Mammary epithelial cell (primary cell): ENCODE measurements at places on chromosomes 5 and 9.

- no peak for DNase-seq
These were observed 218.2 kb downstream of the TSSK1B start for GRCh38 chr5:113216545-113216944.

DNA sequence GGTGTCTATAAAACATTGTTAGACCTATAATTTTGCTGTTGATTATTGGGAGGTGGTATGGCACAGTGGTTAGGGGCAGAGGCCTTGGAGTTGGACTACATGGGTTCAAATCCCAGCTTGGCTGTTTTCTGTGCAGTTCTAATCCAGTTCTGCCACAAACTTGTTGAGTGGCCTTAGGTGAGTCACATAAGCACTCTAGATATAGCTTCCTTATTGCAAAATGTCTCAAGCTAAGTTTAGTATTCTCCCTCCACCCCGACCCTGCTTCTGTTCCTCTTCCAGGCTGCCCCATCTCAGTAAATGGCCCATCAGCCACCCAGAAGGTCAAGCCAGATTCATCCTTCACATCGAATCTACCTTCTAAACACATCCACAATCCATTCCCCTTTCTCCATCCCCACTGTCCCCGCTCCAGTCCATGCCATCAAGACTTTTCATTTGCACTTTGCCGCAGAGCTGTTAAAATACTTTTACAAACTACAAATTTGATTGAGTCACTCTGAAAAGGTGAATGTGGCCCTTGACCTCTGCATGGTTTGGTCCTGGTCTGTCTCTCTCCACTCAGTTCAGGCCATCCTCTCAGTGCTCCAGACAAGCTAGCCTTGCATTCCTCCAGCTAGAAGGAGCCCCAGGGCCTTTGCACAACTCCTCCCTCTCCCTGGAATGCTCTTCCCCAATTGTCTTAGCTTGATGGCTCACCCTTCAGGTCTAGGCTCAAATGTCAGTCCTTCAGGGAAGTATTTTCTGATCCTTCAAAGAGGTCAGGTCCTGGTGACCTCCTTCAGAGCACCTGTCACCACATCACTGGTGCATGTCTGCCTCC lies 10.0 kb upstream of the HDHD3 start:
- no peak for DNase-seq

- DNase-seq: no peak
These were observed 5.7 kb downstream of the EDIL3 start for GRCh38 chr5:84378961-84379360.

DNA sequence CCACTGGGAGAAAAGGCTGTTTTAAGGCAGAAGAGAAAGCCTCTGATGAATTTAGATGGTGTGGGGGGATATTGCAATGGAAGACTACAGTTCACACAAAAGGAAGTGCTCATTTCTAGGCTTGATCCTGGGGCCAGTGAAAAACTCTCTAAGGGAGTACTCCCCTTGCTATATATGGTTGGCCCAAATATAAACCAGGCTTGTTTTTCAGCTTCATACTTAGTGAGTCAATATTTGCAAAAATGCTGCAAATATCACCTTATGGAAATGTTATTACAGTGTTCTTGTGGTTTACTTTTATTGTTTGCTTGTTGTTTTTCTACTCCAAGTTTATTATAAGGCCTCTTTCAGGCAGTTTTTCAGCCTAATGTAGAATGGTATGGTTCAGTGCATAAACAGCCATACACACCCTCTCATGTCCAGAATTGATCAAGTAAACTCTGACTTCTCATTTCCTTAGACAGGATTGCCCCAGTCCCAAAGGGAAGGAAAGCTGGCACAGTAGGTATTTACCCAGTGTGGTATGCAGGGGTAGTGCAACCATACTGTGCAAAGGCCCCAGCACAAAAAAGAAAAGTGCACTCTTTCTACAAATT lies 115.1 kb downstream of the FEM1C start:
- DNase-seq: no peak

DNA sequence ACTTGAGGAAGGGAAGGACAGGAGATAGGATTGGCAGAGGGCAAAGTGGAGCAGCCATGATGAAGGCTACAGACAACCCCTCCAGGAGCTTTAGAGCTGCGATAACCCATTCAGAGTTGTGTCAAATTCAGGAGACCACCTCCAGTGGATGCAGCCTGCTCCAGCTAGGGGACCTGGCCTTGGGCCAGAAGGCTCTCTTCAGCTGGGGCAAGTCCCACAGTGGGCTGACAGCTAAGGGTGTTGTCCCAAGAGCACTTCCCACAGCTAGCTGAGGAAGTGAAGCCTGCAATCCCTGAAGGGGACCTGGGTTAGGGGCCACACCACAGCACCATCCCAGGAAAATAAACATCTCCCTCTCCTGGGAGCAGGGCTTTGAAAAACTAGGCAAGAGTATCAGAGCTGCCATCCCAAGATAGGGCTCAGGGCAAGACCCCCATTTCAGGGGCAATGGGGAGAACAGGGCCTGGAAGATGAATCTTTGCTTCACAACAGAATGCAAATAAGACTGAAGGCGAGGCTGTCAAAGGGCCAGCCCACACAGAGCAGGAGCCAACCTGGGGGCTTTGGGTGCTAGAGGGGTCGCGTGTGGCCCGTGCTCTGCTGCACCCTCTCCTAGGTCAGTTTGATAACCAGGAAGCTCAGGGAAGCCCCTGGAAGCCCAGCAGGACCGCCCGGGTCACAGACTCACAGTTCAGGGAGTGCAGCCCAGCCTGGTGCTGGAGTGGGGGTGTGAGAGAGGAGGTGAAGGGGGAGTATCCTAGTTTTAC lies 19.3 kb upstream of the DAPK1 start:
- DNase-seq: no peak

GRCh38 chr9:100160021-100160420 lies 61.0 kb downstream of the INVS start:
- DNase-seq: no peak

DNA sequence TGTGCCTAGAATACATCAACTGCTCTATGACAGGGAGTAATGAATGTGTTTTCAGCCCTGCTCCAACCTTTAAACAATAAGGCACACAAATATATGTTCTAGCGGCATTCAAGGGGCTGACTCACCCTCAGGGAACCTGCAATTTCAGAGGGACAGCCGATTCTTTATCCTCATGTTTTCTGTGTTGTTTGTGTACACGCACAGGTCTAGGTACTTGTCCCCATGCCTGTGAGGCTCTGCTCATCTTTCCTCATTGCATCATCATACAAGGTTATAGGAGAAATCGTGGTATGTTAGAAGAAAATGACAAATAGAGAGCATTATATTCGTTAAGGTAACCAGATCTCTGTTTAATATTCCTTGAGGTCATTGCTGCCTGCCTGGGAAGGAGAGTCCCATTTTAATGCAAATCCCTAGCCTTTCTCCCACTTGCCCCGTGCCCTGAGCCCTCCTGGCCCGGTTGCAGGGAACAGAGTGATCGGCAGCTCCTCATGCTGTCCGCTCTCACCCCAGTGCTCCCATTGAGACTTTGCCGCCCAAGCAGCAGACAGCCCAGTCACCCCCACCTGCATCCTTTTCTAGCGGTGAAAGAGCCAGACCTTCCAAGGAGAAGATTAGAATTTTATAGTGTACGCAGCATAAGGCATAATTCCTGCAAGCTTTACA lies 14.6 kb downstream of the MAP1B start:
- DNase-seq: no peak

DNA sequence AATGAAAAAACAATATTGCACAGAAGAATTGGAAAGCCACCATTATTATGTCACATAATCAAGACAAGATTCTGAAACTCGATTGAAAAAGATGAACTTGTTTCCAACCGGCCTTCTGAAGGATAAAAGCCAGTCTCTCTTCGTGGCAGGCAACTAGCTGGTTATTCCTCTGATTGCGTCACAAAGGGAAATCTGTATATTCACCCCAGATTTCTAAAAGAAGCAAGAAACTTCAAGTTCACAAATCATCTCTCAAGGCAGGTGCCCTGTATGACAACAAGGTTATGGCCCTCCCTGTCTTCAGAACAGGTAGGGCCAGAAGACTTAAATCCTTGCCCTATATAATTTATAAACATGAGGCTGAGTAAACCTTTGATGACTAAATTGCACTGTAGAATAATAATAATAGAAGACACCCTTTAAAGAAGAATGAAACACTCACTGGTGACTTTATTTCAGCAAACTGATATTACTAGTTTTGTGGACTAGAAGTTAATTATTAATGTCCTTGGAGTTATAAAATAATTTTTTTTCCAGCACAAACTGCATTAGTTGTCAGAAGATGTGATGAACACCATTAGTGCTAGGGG lies 2.9 kb upstream of the KLF4 start:
- no peak for DNase-seq

GRCh38 chr9:116767219-116767618 lies 80.1 kb downstream of the TRIM32 start:
- no peak for DNase-seq

DNA sequence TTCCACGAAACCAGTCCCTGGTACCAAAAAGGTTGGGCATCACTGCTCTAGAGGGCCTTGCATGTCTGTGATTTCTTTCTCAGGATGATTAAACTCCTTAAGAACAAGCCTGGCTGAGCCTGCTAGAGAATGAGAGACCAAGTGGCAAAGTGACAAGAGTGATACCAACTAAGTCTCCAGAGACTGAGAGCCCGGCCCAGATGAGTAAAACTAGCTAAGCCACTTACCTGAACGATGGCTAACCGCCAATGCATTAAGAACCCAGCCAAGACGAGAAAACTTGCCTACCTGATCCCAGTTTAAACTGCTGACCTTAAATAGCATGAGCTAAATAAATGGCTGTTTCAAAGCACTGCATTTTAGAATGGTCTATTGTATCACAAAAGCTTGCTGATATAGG lies 5.6 kb upstream of the CCDC152 start:
- DNase-seq: no peak

GRCh38 chr5:168976311-168976970 lies 324.5 kb downstream of the SLIT3 start:
- DNase-seq: no peak

DNA sequence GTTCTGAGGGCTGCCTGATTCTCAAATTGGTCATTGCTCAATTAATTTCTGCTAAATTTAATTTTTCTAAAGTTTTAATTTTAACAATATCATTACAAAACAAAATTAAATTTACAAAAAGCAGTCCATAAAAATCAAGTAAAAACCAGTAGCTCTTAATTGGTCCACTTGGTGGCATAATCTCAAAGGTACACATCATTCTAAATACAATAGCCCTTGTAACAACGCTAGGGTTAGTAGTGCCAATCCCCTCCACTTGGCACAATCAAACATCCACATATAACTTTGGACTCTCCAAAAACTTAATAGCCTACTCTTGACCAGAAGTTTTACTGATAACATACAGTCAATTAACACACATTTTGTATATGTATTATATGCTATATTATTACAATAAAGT lies 1.9 kb upstream of the NDUFB6 start:
- no peak for DNase-seq

- DNase-seq: no peak
These were observed 359.3 kb downstream of the HTR1A start for GRCh38 chr5:63602971-63603370.

- no peak for DNase-seq
These were observed 5.1 kb upstream of the CKS2 start for GRCh38 chr9:89305868-89306267.

DNA sequence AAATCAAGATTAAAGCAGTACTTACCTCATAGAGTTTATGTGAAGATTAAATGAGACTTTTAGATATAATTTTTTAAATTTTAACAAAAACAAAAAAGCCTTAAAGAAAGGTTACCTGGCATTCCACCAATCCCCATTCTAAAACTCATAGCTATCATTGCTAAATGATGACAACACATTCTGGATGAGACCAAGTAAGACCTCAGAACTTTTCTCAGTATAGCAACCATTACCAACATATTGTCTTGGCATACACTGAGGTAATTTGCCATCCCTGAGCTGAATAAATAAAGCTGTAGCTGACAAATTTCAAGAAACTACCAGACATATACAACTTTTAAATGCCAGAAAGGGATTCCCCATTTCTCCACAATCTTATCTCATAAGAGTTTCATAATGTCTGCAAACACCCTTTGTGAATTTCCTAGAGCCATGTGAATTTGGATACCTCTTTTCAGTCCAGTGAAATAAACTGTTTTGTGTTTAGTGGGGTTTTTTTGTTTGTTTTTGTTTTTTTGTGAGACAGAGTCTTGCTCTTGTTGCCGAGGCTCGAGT lies 29.5 kb downstream of the RANBP3L start:
- no peak for DNase-seq

DNA sequence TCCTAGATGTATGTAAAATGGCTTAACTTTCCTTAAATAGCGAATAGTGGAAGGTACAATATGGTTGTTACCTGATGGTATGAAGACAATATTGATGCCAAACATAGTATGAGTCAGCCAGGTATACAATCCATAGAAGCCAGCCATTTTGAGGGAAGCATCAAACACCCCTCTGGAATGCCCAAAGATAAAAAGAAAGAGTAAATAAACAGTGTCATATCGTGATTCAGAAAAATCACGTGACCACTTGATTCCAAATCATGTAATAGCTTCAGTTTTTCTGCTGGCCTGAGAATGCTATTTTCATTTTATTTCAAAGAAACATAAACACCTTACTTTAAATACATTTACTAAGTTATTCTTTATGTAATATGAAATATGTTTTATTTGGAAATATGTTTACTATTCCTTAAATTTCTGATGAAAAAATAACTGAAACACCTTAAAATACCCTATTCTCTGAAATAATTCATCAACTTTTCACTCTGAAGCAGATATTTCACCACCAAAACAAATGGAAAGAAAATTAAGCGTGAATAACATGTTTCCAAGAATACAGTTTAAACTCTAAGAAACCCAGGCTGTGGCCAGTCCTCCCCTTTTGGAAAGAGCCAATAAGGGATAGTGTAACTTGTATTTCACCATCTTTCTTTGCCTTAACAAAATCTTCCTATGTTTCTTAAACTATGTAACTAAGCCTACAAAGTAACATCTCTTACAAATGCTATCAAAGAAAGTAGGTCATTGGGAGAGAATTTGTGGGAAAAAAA lies 24.8 kb upstream of the CTNNAL1 start:
- DNase-seq: no peak

GRCh38 chr5:14177634-14178033 lies 34.5 kb downstream of the TRIO start:
- no peak for DNase-seq

- DNase-seq: no peak
These were observed 173.6 kb upstream of the MAP3K1 start for GRCh38 chr5:56641635-56642260.

DNA sequence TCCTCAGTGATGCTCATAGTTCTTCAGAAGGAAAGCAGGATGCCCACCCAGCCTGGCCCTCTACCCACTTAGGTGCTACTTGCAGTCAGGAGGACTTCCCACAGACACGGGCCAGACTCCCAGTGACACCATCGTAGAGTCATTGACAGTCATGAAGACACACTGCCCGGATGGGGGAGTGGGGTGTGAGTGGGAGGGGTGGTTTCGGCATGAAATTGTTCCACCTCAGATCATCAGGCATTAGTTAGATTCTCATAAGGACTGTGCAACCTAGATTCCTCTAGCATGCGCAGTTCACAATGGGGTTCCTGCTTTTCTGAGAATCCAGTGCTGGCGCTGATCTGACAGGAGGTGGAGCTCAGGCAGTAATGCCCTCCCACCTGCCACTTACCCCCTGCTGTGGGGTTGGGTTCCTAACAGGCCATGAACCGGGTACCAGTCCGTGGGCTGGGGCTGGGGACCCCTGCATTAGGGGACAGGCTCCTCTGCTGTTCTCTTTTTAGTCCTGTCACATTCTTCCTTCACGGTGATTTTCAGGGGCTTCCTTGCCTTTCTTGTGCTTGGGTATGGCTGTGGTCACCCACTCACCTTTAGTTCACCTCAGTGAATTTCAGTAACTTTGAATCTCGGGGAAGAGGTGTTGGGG lies 88.2 kb upstream of the ANKRD55 start:
- DNase-seq: no peak

- DNase-seq: no peak
These were observed 53.2 kb upstream of the SLC25A51 start for GRCh38 chr9:37956904-37957663.

GRCh38 chr9:8718121-8718725 lies 918.6 kb upstream of the DMAC1 start:
- DNase-seq: no peak
